Panc1 (cell line): ENCODE measurements at places on chromosomes 6 and 20. TPM values are rescaled to one million over a fixed set of nuclear protein-coding genes. Genes with fewer than 3 reads are reported as not detected.

GRCh38 chr20:63321148-63321831 is 28.3 kb downstream of the COL20A1 start:
- H3K4me3 ChIP-seq = no peak overlapping the region
- no peak for DNase-seq
- no peaks in the 10 kb centered on the region; the same call in 1 of the 2 replicates for H3K4me1 ChIP-seq
- H3K27me3 ChIP-seq = no peaks in the 10 kb centered on the region
- no peak overlapping the region for H3K27ac ChIP-seq
- no peaks in the 10 kb centered on the region for H3K36me3 ChIP-seq

DNA sequence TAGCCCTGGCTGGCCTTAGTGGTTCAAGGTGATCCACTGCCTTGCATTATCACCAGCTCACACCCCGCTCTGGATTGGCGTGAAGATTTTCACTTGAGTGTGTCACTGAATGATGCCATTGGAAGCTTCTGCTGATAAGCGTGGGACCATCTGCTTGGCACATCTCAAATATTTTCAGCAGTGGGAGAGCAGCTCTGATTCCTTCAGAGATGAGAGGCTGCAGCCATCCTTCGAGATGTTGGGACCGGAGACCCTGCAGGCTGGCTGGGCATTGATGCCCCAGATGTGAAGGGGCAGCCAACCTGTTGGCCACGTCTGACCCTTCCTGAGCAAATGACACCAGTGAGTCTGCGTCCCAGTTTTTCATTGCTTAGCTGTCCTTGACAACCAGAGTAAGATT is at the start of gene MAS1:
MAS1 (plus strand) TSS at position 197 of the 400 bp plus-strand sequence. CDS start 15,968 bp downstream, outside the sequence.
- no peak within 1 kb of the TSS for H3K4me3 ChIP-seq
- H3K27me3 ChIP-seq = peaks cover 49% of the 10 kb centered on the region
- no peak for DNase-seq
- H3K4me1 ChIP-seq = no peaks in the 10 kb centered on the region
- H3K27ac ChIP-seq = no peak within 1 kb of the TSS
- H3K36me3 ChIP-seq = no peaks in the 10 kb centered on the region

- no peaks in the 10 kb centered on the region; the same call in 1 of the 2 replicates for H3K36me3 ChIP-seq
- no peak for DNase-seq
- H3K27me3 ChIP-seq = no peaks in the 10 kb centered on the region
- H3K27ac ChIP-seq = no peak overlapping the region
- H3K4me3 ChIP-seq = no peak overlapping the region
Measured at GRCh38 chr20:44526129-44526528, 4.3 kb upstream of the SERINC3 start.

DNA sequence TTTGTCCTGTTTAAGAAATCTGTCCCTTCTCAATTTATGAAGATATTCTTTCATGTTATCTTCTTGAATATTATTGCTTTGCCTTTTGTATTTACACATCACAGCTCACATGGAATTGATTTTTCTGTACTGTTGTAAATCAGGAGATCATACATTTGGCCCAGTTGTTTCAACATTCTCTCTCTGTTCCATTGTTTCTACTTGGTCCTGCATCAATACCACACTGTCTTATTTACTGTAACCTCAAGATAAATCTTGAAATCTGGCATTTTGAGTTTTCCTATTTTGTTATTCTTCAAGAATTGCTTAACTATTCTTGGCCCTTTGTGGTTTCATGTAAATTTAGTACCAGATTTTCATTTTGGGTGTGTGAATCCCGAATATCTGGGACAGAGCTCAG is 121.7 kb upstream of the CCN2 start:
- no peak for DNase-seq
- H3K36me3 ChIP-seq = no peaks in the 10 kb centered on the region
- H3K4me3 ChIP-seq = no peak overlapping the region
- no peak overlapping the region; the same call in 1 of the 2 replicates for H3K27ac ChIP-seq
- H3K27me3 ChIP-seq = no peaks in the 10 kb centered on the region
- H3K4me1 ChIP-seq = no peaks in the 10 kb centered on the region

DNA sequence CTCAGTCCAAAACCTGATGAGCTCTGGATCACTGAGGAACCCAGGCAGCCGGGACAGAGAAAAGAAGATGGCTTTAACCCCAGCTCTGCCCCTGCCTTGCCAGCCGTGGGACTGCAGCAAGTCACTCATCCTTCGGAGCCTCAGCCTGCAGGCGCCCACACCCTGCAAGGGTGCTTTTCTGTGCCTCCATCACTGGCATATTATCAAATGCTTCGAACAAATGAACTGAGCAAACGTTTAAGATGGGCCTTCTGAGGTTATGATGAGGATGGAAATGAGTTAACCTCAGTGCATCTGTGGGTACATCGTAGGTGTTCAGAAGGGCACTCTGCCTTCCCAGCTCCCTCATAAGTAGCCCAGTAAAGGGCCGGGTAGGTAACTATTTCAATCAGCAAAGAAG is 79.0 kb downstream of the NFATC2 start:
- no peak overlapping the region for H3K4me3 ChIP-seq
- no peaks in the 10 kb centered on the region for H3K27me3 ChIP-seq
- DNase-seq = no peak
- no peaks in the 10 kb centered on the region for H3K36me3 ChIP-seq
- H3K4me1 ChIP-seq = peaks cover 33% of the 10 kb centered on the region

DNA sequence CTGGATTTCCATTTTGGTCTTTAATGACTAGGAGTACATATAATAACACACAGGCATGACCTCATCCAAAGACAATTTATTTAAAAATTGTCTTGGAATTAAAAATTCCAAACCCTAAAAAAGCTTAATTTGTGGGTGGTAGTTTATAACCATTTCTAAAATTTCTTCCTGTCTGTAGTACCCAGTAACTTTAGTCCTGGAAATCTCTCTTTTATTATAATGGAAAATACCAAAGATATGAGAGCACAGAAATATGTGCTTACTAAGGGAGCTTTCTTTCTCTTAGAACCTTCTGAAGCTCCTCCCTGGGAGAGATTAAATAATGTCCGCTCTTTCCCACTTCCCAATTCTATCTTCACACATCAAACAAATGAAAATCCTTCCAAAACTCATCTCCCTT is 70.5 kb upstream of the PRL start:
- no peak overlapping the region for H3K27ac ChIP-seq
- peaks cover 14% of the 10 kb centered on the region for H3K4me1 ChIP-seq
- no peaks in the 10 kb centered on the region for H3K27me3 ChIP-seq
- H3K4me3 ChIP-seq = no peak overlapping the region
- DNase-seq = no peak

GRCh38 chr6:15796130-15796771 is 133.4 kb upstream of the DTNBP1 start:
- H3K27me3 ChIP-seq = no peaks in the 10 kb centered on the region
- no peaks in the 10 kb centered on the region for H3K36me3 ChIP-seq
- H3K27ac ChIP-seq = no peak overlapping the region
- no peak overlapping the region for H3K4me3 ChIP-seq

GRCh38 chr20:50416269-50417022 is 93.7 kb upstream of the PTPN1 start:
- no peaks in the 10 kb centered on the region for H3K36me3 ChIP-seq
- H3K27me3 ChIP-seq = no peaks in the 10 kb centered on the region
- no peak for DNase-seq
- no peak overlapping the region for H3K4me3 ChIP-seq
- peaks cover 8% of the 10 kb centered on the region for H3K4me1 ChIP-seq
- peak overlapping the region; percentile 62 for H3K27ac ChIP-seq

The CENPB gene
- total RNA-seq = 154 TPM
